ENCODE measurements at places on chromosomes 3 and 15. TPM values are rescaled to one million over a fixed set of nuclear protein-coding genes. Genes with fewer than 3 reads are reported as not detected.

The HTD2 gene
- 6.3 TPM for total RNA-seq

The MED12L gene
- 1.4 TPM for total RNA-seq

The COPS2 gene
- 64.6 TPM for total RNA-seq

The TTC23 gene
- total RNA-seq, result 2.5 TPM

The RAB7A gene
- total RNA-seq, result 261 TPM
